ENCODE measurements at places on chromosomes 12 and 14.

DNA sequence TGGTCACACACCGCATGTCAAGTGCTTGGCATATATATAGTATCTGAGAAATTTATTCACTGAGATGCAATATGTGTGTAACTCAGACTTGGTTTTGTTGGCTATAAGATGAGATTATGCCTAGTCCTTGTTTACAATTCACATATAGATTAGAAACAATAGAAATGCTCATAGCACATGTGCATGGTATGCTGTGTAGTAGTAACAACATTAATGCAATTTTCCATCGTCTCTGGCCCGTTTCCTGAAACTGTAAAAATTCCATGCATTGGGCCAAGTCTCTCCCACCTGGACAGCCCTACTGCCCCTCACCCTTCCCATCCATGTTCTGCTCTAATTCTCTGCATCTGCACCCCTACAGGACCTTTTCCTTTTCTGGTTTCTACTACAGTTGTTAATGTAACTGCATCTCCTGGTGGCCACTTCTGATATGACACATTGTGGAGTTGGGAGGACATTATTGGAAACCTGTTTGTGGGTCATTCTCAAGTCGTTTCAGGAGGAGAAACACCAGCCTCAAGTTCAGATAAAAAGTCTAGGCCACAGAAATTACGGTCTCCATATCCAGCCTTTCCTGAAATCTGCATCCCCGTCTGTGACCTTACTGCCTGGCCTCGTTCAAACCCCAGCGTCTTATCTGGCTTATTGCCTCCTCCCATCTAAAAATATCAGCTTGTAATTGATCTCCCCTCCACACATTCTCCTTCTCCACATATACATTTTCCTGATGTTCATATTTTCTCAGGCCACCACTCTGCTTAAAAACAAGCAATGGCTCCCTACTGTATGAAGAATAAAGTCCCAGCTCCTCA lies 37.5 kb downstream of the EMP1 start:
- no peaks in the 10 kb centered on the region for H3K36me3 ChIP-seq
- DNase-seq: peak; percentile 33
- H3K27ac ChIP-seq: no peak overlapping the region

GRCh38 chr14:57245941-57246340 lies 22.8 kb downstream of the EXOC5 start:
- no peak overlapping the region for H3K27ac ChIP-seq
- H3K4me3 ChIP-seq: no peak overlapping the region
- DNase-seq: no peak

DNA sequence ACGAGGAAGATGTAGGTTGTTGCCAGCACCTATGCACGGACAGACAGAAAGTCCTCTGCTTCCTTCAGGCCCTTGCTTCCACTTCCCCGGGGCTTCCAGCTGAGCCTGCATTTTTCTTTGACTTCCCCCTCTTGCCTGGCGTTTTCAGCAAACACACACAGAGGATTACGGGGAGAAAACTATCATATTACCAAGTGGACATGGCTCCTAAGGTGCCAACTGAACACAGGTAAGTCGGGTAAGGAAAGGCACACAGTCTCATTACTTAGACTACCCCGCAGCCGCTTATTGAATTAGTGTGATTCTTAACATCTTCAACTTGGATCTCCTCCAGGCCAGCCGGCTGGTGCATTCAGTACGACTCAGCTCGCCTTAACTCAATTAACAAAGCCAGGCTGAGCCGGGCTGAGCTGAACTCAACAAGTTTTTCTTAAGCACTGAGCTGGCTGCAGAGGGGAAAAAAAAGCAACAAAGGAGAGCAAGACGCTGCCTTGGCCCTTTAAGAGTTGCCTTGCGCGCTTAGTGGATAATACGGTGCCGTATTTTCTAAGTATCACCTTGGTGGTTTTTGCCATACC lies 19.2 kb upstream of the MAP1LC3B2 start:
- no peak overlapping the region for H3K27ac ChIP-seq
- H3K4me3 ChIP-seq: no peak overlapping the region
- DNase-seq: no peak
- no peaks in the 10 kb centered on the region for H3K27me3 ChIP-seq
- H3K4me1 ChIP-seq: no peaks in the 10 kb centered on the region

GRCh38 chr12:10025236-10025635 lies 5.2 kb upstream of the CLEC9A start:
- H3K36me3 ChIP-seq: no peaks in the 10 kb centered on the region
- DNase-seq: no peak
- H3K27me3 ChIP-seq: no peaks in the 10 kb centered on the region
- no peaks in the 10 kb centered on the region for H3K4me1 ChIP-seq
- H3K27ac ChIP-seq: no peak overlapping the region
- H3K4me3 ChIP-seq: no peak overlapping the region

DNA sequence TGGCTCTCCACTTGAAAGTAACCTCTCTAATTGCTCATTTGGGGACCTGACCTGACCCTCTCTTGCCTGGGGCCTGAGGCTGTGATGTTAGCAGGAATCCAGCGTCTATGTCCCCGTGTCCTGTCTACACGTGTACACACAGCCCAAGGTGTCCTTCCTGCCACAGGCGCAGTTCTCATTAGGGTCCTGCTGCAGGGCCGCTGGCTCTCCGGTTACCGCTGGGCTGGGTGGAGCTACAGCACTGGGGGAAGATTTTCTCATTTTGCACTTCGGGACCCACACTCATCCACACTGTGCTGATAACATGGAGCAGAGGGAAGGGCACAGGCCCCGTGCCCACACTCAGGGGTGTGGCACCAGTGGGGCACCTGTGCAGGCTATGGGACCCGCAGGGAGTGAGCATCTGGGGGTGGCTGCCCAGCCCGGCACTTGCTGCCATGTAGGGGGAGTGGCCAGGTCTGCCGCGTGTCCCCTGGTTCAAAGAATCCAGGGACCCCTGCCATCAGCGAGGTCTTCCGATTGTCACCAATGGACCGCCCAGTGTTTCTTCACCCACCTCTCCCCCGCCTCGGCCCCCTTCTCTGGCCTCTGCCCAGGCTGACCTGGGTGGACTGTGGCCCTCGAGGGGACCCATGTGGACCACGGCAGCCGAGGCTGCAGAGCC lies 98.7 kb upstream of the SFSWAP start:
- no peaks in the 10 kb centered on the region for H3K4me1 ChIP-seq
- no peak overlapping the region for H3K4me3 ChIP-seq
- no peaks in the 10 kb centered on the region for H3K27me3 ChIP-seq
- H3K27ac ChIP-seq: no peak overlapping the region

Data from adrenal gland (tissue), 19 donors.